ENCODE measurements at places on chromosomes 12 and 14.

GRCh38 chr14:32009221-32009975, 67.7 kb upstream of the ARHGAP5 start:
- no peak for DNase-seq

DNA sequence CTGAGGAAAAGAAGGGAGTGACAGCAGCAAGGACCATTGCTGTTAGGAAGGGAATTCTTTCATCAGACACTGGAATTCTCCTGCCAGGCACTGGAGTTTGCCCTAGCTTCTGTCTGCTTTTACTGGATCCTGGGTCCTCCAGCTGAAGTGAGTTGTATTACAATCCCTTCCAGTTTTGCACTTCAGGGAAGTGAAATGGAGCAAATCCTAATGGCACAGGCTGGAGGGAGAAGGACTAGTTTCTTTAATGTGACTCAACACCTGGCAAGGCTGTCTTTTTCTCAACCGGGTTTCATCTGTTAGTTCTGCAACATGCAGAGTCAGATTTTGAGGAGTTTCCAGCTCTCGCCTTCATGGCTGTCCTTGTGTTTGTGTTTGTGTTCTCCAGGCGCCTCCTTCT, 45.8 kb downstream of the ETV6 start:
- peak; percentile 65 for DNase-seq

DNA sequence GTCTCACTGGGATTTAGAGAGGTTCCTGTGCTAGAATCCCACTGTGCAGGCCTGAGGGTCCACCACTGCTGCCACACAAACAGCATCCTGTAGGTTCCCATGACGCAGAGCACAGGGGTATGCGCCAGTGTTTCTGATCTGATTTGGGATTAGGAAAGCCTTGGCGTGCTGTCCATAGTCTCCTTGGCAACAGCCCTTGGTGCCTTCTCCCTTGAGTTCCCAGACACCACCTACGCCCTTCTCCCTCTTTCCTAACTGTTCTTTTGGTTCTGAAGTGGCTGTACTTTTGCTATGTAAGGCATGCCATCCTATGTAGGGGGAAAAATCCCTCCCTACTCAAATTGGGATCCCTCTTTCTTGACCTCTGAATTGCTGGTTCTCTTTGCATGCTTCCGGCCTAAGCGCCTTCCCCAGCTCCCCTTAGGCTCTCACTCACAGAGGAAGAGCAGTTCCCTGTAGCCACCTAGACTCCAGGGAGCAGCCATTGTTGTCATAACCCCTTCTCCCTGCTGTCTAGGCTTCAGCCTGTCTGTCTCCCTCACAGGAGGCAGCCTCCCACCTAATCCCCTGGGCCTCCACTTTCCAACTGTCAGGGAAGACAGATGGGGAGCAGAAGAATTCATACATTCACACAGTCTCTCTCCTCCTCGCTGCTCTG, 14.8 kb upstream of the RIC8B start:
- DNase-seq = no peak

- no peak for DNase-seq
Observed at GRCh38 chr12:116996621-116997020, 85.9 kb downstream of the FBXW8 start.

All from stromal cell of bone marrow (primary cell).